ENCODE measurements at places on chromosomes 3 and 15.

DNA sequence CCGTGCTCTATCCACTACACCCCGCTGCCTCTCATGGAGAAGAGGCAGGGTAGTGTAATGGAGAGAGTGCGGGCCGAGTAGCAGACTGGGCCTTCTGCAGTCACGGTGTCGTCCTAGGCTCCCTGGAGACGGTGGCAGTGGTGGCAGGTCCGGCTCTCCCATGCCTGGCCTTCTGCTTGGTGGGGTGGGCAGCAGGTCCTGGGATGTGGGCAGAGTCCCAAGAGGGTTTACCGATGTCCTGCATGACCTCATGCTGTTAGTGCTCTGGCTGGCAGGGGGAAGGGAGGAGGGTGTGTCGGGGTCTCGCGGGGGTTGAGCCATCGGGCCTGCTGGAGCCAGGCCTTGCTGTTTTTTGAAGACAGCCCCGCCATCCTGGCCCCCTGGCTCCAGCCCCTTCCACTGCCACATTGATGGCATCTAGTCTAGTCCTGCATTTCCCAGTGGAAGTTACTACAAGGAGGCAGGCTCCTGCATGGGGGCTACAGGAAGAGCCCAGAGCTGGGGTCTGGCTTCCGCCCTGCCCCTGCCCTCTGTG is 73.6 kb upstream of the SEC13 start:
- DNase-seq, result no peak

- no peak for DNase-seq
These were observed 94.5 kb upstream of the DLG1 start for GRCh38 chr3:197392961-197393360.

DNA sequence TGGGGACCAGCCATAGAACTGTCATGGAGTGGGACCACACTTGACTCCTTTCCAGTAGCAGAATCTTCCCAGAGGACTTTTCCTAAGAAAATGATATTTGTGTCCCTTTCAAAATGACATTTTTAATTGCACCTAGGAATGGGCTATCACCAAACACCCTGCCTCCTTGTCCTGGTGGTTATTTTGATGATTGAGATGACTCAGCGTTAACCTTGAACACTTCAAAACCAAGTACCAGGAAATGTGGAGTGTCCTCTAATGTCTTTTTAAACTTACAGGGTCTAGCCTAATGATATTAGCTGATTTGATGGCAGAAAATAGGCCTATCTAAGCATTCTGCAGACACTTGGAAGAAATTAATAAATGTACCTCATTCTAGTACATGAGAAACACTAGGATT is 90.7 kb downstream of the HHLA2 start:
- no peak for DNase-seq

DNA sequence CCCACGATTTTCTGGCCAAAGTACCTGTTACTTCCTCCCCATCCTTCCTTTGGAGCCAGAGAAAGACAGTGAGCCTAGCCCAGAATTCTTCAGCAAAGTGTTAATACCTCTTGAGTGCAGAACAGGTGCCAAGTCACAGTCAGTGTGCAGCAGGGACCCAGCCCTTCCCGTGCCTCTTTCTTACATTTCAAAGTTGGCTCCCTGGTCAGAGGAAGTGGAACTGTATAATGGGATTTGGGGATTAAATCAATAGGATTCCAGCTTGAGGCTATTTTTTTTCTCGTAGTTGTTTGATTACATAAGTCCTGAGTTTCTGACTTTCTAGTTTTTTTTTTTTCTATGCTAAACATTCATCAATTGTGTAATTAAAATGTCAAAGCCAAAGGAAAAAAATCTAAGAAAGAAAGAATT is 52.6 kb upstream of the ABHD10 start:
- DNase-seq, result no peak

DNA sequence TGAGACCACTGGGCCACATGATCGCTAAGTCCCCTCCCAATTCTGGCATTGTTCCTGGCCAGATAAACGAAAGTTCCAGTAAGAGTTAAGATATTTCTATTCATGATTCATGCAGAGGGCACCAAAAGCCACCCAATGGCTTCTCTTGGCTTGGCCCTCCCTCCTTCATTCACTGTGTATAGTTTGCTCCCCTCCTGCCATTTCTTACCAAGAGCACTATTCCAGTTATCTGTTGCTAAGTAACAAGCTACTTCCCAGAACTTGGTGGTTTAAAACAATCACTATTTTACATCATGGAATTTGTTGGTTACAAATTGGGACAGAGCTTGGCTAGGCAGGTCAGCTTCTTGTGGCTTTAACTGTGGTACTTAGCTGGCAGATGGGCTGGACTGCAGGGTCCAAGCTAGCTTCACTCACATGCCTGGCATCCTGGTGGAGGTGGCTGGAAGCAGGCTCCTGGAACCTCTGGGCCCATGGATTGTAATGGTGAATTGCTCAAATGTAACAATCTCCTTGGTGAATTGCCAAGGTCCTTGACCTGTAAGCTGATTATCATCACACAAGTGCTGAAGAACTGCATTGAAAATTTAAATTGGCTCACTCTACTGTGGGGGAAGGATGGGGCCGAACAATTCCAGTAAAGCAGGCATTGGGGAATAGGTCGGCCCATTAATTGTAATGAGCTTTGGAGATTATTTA is 16.6 kb downstream of the EAF1 start:
- no peak for DNase-seq
